PC-9 (cell line): ENCODE measurements at places on chromosomes 13 and 19.

DNA sequence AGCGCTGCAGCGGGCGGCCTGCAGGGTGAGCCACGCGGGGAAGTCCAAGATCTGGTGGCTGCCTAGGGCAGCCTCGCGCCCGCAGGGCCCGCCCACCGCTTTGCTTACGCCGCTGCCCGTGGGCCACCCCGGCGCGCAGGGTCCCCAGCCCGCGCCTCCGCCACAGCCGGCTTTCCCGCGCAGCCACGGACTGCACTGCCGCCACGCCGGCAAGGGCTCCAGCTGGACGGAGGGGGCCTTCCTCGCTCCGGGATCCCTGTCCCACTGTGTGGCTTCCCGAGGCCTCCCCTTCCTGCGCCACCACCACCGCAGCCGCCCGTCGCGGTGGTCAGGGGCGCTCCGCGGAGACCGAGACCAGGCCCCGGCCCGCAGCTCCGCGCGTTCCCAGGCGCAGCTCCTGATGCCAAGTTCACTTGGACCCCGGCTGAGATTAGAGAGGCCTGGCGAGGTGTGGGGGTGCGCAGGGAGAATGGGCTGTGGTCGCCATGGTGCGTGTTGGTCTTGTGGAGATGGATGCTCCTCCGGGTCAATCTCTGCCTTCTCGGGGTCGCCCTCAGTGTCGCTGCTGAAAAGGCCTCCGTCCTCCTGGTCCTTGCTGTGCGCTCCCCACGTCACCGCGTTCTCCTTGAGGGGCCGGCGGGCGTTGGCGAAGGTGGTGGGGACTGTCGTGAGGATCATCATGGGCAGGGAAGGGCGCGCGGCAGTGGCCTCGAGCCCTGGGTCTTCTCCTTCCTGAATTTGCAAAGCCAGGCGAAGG lies 17.9 kb upstream of the RNF17 start:
- no peak for DNase-seq

GRCh38 chr13:43260999-43261398 lies 237.6 kb downstream of the DNAJC15 start:
- DNase-seq = peak; percentile 72

DNA sequence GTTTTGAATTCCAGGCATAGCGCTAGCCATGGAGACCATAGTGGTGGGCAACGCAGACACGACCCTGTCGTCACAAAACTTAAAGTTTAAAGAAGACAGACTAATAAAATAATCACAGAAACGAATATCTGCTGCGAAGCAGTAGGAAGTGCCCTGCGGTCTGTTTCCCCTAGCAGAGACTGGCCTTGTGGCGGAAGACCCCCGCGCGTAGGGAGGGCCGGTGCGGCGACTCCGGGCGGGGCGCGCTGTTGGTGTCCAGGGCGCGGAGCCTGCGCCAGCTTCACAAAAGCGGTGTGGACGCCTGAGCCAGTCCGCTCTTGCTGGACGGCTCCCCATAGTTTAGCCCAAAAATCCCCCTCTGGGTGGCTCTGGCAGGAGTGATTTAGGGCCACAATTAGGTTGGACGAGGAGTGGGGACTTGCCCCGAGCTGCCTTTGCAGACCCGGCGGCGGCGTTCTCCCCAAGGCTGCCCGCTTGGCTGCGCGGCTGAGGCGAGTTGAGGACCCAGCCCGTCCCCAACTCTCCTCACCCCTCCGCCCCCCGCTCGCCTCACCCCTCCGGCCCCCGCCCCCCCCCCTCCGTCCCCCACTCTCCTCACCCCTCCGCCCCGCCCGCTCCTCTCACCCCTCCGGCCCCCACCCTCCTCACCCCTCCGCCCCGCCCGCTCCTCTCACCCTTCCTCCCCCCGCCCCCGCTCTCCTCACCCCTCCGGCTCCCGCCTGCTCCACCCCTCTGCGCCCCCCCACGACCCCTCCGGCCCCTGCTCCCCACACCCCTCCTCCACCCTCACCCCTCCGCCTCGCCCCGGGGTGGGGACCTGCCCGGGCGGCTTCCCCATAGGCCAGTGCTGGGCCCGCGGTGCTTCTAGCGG lies 14.2 kb upstream of the LATS2 start:
- no peak for DNase-seq

- no peak for DNase-seq
Observed at GRCh38 chr13:31377946-31378345, 178.2 kb downstream of the B3GLCT start.
